ENCODE measurements at places on chromosomes 3 and 15.

- no peak for DNase-seq
These were observed 433.3 kb downstream of the FOXP1 start for GRCh38 chr3:71149959-71150954.

DNA sequence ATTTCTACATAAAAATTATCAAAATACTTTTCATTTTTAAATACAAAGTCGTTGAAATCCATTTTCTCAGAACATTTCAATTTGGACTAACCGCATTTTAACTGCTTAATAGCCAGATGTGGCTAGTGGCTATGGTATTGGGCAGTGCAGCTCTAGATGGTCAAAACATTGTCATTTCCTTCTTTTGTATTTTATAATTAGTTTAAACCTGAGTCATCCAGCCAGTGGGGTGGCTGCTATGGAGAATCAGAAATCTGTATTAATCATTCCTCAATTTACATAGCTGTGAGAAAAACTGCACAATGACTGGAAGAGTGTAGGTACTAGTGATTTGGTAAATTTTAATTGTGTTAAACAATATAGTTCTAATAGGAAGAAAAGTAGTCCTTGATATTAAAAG lies 245.3 kb downstream of the PDZRN3 start:
- DNase-seq, result no peak

DNA sequence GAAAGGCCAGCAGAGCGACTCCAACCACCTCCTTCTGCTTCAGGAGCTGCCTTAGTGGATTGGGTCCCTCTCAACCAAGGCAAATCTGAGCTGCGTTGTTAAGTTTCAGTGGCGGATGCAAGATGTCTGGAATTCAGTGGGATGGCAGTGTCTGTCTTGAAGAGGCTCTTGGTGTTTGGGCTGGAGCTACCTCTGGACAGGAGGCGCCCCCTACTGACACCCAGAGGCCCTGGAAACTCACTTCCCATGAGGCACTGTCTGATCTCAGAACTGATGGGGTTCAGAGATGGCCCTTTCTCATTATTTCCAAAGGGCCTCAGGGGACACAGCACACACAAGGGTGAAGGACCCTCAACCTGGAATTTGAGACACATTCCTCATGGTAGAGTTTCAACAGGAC lies 6.0 kb upstream of the SLC28A1 start:
- DNase-seq, result peak; percentile 65

DNA sequence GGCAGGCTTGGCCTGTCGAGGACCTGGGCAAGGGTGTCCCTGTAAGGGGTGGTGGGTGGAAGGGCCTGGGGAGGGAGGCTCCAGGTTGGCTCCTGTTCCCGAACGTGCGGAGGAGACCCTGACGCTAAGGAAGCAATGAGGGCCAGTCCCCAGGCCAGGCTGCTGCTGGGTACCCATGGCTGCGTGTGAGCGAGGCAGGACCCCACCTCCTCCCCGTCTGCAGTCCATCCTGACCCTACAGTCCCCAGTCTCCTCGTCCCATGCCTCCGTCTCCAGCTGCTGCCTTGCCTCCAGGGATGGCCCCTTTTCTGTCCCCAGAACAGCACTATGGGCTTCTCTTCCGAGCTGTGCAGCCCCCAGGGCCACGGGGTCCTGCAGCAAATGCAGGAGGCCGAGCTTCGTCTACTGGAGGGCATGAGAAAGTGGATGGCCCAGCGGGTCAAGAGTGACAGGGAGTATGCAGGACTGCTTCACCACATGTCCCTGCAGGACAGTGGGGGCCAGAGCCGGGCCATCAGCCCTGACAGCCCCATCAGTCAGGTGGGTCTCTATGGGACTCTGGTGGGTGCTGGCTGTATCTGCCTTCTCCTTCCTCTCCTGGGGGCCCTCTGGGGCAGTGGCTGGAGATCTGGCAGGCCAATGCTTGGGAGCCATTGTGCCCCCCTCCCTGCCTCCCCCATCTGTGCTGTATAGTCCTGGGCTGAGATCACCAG lies 571 bp downstream of the FES start:
- DNase-seq, result peak; percentile 38

GRCh38 chr3:107236655-107237337 lies 140.4 kb upstream of the CCDC54 start:
- DNase-seq, result no peak

DNA sequence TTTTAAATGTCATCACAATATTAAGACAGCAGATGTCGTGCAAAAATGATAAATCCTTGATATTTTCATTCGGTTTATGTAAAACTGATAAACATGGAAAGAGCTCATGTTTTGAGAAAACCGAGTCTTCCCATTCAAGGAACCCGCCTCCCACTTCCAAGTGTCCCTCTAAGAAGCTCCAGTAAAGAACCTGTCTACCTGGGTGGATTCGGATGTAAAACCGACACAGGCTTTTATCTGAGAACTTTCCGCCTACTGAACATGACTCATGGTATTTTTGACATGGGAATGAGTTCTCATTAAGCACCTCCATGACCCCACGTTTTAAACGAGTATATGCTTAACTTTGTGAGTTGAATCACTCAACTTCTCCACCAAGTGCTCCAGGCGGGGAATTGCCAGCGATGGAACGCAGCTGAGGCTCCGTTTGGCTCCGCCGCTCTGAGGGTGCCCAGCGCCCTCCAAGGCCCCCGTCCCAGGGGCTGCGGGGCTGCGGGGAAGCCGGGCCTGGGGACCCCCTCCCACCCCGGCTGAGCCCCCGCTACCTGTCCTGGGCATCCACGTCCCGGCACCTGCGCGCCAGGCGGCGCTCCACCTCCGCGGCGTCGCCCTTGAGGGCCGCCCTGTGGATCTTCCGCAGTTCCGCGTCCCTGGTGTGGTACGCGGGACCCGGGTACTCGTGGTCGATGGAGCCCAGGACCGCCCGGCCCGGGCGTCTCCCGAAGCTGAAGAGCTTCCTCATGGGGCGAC lies 119.9 kb downstream of the LMLN start:
- no peak for DNase-seq

DNA sequence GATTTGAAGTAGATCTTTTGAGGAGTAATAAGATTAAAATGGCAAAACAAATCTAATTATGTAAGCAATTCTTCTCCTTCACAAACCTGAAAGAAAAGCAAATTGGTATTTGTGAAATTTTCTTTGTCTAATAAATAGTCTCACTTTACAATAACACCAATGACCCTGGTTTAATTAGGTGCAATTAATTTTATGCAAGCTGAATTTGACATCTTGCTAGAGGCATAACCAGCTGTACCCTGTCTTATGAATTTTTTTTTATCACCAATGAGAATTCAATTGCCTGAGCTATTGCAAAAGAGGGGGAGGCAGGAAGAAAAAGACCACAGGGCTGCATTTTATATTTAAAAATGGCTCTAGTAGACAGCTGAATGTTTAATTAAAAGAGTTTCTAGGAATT lies 113.5 kb upstream of the IL12A start:
- no peak for DNase-seq

GRCh38 chr3:176167272-176167671 lies 1030.0 kb downstream of the TBL1XR1 start:
- no peak for DNase-seq

DNA sequence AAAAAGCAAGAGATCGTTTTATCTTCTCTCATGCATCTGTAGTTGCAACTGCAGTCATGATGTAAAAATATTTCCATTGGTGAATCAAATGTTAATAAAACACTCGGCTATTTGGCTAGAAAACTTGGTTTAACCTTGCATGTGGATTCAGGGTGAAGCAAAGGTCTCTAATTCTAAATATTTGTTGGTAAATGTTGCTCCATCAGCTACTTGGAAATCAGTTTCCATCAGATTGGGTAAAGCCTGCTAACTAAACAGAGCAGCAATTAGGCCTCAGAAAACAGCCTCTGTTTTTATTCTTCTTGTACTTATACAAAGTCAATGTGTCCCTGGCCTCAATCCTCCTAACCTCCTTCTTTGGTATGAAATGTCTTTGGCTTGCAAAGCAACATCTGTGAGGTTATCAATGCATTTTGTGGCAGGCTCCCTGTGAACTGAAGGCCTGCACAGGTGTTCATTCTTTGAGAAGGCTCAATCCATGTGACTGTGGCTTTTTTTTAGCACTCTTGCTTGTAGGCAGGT lies 312.3 kb downstream of the WDR72 start:
- no peak for DNase-seq

DNA sequence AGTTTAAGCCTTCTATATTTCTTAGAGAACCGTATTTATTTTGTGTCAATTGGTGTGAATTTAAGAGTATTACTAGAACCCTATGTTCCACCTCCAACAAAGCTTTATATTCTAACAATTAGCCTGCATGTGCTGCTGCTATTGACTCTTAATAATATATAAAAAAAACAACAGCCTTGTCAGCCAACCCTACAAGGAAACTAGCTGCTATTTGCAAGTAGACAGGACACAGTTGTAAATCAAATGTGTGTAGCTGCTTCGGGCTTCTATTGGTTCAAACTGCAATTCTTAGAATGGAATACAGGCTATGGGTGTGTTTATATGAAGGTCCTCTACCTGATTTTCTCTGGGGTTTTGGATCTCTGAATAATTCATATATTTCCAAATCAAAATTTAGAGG lies 60.7 kb downstream of the ZBTB20 start:
- no peak for DNase-seq

- DNase-seq, result no peak
These were observed 50.4 kb downstream of the KLF13 start for GRCh38 chr15:31377030-31377429.

- no peak for DNase-seq
These were observed 15.9 kb upstream of the SLC4A7 start for GRCh38 chr3:27500035-27500434.

DNA sequence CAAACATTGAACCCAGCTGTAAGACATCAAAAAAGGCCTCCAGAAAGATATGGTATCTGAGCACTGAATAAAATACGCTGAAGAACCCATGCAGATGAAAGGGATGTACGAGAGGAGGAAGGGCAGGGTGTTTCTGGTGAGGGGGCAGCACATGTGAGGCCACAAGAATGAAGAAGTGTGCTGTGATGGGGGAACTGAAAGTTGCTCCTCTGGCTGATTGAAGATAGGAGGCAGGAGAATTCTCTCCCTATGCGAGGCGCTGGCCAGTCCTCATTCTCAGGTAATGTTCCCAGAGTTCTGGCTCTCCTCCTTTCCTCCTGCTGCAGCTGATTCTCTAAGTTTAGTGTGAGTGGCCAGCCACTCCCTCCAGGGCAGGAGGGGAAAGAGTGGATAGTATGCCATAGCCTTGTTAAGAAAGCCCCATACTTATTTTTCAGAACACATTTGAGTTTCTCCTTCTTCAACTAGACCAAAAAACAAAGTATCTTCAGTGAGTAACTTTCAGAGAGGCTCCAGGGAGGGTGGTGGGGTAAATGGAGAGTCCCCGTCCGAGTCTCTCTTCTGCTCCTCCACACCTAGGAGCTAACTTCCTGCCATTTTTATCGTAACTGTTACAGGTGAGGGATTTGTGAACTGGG lies 26.9 kb upstream of the MYO1E start:
- DNase-seq, result peak; percentile 89

DNA sequence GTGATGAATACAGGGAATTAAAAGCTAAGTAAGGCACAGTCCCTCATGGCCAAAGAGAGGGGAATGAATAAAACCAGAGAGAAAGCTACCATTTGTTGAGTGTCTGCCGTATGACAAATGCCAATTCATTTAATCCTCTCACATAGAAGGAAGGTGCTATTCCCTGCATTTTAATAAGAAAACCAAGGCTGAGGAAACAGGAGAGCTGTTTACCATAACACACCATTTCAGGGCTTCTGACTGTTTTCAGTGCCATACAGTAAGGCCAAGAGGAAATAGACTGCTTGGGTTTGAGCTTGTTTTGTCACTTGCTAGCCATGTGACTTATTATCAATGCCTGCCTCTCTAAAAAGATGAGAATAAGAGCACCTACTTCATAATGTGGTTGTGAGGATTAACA lies 10.1 kb downstream of the BTBD1 start:
- no peak for DNase-seq

DNA sequence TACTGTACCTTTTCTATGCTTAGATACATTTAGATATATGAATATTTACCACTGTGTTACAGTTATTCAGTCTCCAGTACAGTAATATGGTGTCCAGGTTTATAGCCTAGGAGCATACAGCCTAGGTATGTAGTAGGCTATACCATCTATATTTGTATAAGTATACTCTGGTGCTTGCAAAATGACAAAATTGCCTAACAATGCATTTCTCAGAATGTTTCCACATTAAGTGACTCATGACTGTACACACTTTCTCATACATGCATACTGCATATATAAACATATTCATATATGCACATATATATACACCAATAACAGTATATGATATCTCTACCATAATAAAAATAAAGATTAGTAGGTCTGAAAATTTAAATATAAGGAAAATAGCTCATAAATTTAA lies 169.3 kb downstream of the DPH6 start:
- no peak for DNase-seq

- no peak for DNase-seq
These were observed 428.7 kb upstream of the RARB start for GRCh38 chr3:24999357-24999756.

- DNase-seq, result no peak
These were observed 27.8 kb downstream of the SLC25A26 start for GRCh38 chr3:66248641-66249040.

DNA sequence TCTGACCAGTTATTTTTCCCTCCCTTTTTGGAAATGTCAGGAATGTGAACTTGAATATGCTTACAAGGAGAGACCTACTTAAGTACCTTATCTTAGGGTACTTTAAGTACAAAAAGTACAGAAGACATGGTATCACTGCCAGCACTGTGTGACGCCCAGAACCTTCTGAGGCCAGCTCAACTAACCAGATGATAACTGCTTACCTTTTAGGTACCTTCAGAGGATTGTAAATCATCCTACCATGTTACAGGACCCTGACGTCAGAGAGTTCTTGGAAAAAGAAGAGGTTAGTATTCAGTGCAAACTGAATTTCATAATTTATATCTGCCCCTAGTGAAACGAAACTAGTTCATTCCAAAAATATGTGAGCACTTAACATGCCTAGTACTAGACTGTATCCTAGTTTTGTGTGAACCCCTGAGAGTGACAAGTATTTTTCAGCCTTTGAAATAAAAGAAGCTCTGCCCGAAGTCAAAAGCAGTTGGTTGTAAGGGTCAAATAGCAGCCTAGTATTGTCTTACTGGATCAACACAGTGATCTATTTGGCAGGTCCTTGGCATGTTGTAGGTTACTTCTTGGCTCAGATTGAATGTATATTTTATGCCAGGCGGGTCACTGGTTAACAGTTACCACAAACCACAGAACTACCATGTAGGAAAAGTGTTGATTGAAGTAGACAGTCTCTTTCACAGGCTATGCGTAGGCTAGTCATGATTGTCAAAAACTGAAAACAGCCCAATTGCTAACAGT lies 23.8 kb upstream of the SNX22 start:
- no peak for DNase-seq

DNA sequence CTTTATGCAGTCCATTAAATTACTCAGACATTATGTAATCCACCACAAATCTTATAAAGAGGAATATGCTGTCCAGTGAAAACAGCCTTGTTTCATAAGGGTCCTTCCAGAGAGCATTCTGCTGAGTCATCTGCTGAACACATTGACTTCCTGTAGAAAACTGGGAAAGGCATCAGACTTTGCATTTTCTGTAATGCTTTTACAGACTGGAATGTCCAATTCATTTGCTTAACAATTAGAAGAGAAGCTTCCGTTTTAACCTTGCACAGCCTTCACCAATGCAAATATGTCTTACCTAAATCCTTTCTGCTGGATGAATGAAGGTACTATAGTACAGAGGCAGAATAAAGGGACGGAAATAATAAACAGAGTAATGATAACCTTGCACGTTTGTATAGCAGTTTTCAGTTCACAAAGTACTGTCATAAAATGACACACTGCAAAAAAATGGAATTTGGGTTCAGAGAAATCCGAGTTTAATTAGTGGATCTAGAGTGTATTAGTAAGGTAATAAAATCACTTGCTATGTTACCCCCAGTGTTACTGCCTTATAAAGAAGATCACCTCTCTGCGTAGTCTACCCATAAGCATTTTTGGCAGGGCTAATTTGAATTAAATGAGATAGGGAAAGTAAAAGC lies 301.5 kb downstream of the PYDC2 start:
- no peak for DNase-seq

Measured in B cell (primary cell).